ENCODE measurements at places on chromosomes 5 and 9. TPM values are rescaled to one million over a fixed set of nuclear protein-coding genes. Genes with fewer than 3 reads are reported as not detected.

Gene TRMT10B
- 4.5 TPM for polyA plus RNA-seq

Gene ZDHHC12
- polyA plus RNA-seq, result 56.5 TPM

Gene CARTPT
- polyA plus RNA-seq, result not detected

Gene MSX2
- 4.7 TPM for polyA plus RNA-seq

Gene TMED7
- 13.0 TPM for polyA plus RNA-seq

All from small intestine (tissue), 16 donors.